Stimulated activated CD8-positive, alpha-beta memory T cell treated with anti-CD3 and anti-CD28 coated beads, Interleukin-4, amount 100 ng/mL, for 1 hour (primary cell): ENCODE measurements at places on chromosomes 5 and 9.

- DNase-seq = no peak
Measured at GRCh38 chr5:69230181-69230580, 4.5 kb upstream of the CDK7 start.

DNA sequence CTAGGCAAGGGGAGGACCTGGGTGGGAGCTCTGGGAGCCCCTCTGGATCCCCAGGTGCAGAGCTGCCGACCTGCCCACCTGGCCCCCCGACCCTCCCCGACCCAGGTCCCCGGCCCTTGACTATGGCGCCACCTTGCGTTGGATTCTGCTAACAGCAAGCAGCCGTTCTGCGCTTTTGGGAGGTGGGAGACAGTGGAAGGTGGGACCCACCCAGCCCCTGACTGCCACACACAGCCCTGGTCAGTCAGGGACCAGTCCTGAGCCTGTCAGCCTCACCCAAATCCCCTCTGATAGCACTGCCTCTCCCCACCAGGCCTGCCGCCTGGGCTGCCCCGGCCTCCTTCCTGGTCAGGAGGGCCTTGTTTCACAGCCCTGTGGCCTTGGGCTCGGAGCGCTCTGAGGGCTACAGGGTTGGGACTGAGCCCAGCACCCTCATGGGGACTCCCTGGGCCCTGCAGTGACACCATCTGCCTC, 77.9 kb downstream of the HMCN2 start:
- DNase-seq = no peak

DNA sequence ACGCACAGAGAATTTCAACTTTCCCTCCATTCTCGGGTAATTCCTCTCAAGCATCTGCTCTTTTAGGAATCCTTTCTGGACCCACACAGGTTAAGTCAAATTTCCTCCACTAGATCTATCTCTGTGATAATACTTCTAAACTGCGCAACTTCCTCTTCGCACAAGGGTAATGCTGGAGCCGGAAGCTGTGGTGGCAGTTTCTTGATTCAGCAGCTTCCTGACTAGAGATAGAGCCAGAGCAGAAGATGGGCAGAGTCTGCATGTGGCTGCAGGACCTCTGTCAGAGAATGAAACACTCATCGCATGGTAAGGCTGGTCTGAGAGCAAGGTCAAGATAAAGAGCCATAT, 11.1 kb upstream of the CDC42SE2 start:
- DNase-seq = peak; percentile 60

DNA sequence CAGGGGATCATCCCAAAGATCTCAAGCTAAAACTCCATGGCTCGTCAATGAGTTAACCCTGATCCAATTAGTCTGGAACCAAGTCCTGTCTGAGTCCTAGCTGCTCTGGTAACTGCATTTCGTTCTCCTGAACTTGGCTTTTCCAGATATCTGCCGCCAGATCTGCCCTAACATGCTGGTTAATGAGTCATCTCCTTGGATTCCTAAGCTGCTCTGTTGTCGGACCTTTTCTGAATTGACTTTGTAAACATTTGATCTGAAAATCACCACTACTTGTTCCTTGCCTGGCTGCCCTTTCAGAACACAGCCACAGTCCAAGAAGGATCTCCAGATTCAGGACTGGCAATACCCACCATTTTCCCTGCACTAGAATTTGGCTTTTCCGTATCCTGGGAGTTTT, 473.0 kb downstream of the ZSWIM6 start:
- no peak for DNase-seq

DNA sequence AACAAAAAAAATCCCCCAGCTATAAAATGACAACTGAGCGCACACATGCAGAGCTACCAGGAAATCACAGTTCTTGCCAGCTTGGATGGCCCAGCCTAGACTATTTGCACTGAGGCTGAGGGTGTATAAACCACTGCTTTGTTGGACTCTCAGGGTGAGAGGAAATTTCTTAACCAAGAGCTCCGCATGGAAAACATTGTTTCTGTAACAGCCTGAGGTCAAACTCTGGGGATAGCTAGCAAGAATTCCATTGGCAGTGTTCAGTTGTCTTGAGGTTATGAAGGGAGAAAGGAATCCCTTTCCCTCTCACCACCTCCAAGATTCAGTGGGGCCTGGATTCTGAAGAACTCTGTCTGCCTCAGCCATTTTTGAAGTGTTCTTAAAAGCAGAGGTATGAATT, 360.0 kb downstream of the OSTF1 start:
- DNase-seq = no peak

GRCh38 chr5:112290691-112291090, 128.4 kb downstream of the EPB41L4A start:
- no peak for DNase-seq

- DNase-seq = peak; percentile 63
Measured at GRCh38 chr5:68239487-68239886, 23.9 kb downstream of the PIK3R1 start.

DNA sequence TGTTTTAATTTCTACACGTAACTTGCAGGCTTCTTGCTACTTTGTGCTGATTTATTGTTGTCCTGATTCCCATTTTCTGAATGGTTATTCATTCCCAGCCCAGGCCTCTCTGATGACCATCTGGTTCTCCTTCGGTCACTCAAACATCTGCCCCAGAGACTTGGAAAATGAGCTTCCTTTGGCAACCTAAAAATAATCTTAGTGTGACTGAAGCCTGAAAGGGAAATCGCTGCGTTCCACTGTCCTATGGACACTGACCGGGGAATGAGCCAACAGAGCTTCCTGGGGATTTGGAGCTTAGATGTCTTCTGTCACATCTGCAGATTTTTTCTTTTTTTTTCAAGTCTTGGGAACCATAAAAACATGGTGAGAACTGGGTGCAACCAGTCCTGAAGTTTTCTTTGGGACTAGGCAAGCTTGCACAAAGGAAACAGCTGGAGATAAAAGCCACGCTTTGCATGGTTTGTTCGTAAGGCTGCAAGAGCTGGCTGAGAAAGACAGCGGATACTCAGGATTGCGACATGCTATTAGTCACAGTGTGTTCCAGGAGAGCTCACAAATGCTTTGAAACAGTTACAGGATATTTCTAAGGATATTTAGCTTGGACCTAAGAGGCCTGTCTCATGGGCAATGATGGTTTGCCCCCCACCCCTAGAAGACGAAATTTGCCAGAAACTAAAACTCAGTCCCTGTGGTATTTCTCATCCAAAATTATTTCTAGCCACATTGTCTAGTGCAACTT, 146.2 kb downstream of the GOLPH3 start:
- no peak for DNase-seq

- no peak for DNase-seq
Measured at GRCh38 chr9:85453850-85454249, 287.9 kb downstream of the AGTPBP1 start.

DNA sequence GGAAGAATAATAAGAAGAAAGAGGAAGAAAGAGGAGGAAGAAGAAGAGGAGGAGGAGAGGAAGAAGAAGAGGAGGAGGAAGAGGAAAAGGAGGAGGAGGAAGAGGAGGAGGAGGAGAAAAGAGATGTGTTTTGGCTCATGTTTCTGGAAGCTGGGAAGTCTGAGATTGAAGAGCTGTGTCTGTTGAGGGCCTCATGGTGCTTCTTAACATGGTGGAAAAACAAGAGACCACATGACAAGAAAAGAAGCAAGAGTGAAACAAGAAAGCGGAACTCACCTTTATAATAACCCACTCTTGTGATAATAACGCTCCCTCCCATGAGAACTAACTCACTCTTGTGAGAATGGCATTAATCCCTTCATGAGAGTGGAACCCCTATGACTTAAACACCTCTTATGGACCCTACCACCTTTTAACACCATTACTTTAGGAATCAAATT, 36.1 kb upstream of the RANBP6 start:
- DNase-seq = no peak

- DNase-seq = no peak
Measured at GRCh38 chr5:135490245-135491037, 38.3 kb upstream of the TIFAB start.

GRCh38 chr9:78572266-78572665, 275.3 kb downstream of the PSAT1 start:
- DNase-seq = no peak
